ENCODE measurements at places on chromosomes 1 and 21. TPM values are rescaled to one million over a fixed set of nuclear protein-coding genes. Genes with fewer than 3 reads are reported as not detected.

DNA sequence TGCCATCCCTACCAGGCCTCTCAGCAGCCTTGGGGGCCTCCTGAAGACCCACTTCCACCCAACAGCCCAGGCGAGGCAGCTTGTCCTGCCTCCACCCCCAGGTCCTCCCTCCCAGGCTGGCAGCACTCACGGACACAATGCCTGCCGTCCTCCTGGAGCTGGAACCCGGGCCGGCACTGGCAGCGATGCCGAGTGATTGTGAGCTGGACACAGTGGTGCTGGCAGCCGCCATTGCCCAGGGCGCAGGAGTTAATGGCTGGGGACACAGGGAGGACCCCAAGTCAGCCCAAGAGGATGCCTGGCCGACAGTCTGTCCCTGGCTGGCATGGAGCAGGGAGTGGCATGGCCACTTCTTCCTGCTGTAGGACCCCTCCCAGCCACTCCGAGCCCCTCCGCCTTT lies 60.8 kb downstream of the ARHGEF16 start:
- no peak for DNase-seq

DNA sequence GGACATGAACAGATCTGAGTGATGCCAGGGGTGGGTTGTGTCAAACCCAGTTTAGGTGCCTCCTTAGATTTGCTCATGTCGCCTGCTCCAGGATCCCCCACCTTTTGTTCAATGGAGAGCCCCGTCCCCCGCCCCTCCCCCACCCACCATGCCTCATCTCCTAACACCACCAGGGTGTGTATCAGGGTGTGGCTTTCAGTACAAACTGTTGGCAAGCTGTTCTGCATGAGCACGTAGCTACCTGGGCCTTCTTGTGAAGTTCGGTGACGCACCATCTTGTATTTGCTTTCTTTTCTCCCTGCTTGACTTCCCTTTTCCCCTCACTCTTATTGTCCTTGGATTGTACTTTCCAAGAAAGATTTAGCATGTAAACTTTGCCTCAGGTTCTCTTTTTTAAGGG lies 94.8 kb downstream of the EBNA1BP2 start:
- no peak for DNase-seq

- no peak for DNase-seq
Observed at GRCh38 chr1:30919025-30919881, 10.7 kb upstream of the SDC3 start.

- no peak for DNase-seq
Observed at GRCh38 chr1:162905174-162906158, 44.5 kb upstream of the CCDC190 start.

The HSPA6 gene
- total RNA-seq: 0.13 TPM

- DNase-seq: no peak
Observed at GRCh38 chr1:197042676-197043341, 24.3 kb downstream of the F13B start.

- DNase-seq: no peak
Observed at GRCh38 chr1:228123505-228123904, 14.4 kb upstream of the MRPL55 start.

- DNase-seq: no peak
Observed at GRCh38 chr1:11703357-11704193, 12.1 kb downstream of the DRAXIN start.

The ARHGAP29 gene
- not detected for total RNA-seq

DNA sequence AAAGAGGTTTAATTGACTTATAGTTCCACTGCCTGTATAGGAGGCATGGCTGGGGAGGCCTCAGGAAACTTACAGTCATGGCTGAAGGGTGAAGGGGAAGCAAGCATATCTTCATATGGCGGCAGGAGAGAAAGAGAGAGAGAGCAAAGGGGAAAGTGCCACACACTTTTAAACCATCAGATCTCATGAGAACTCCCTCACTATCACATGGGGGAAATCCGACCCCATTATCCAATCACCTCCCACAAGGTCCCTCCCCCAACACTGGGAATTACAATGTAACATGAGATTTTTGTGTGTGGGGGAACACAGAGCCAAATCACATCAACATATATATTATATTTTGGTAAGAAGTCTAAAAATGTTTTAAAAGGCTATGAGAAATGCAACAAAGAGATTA lies 27.2 kb downstream of the FABP3 start:
- DNase-seq: no peak

DNA sequence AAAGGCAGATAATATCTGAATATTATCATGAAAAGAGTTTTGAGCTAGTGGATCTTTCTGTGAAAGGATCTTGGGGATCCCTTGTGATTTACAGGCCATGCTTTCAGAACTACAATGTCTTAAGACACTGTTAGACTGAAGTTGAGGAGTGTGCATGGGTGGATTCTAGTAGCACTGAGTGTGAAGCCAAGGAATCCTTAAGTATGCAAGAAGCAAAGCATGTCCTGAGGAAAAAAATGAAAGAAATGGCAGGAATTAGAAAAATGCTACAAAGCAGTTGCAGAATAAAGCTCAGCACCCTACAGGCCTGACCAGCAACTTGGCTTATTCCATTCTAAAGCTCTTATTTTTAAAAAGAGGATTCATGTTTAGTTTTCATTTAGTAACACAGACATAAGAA lies 11.9 kb downstream of the STX6 start:
- DNase-seq: no peak

The PDPN gene
- total RNA-seq: not detected

DNA sequence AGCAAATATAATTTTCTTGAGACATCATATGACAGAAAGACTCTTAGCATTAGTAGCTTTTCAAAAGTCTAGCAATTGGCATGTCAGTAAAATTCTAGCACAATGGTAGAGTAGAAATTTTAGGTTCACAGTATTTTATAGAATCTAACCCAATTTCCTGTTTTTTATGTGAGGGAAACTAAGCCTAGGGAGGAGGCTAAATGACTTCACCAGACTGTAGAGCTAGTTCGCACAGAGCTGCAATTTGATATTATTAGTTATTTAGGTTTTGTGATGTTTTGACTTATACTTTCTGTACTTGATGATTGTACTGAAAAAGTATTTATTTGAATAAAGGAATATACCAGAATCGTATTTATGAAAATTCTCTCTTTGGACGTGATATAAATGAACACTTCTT lies 68.5 kb downstream of the CACHD1 start:
- no peak for DNase-seq

DNA sequence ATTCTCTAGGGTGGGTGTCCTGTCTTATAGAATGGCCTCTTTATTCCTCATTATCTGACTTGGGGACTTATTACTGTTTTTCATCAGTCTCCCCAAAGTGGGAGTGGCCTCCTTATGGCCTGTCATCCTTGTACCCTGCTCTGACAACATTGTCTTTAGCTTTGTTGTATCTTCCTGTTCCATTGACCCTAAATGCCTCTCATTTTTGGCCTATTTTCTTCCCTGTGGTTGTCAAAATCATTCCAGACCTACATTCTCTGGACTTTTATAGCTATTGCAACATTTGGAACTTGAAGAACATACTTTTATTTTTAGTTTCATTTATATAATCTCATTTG lies 9.7 kb downstream of the SFT2D2 start:
- no peak for DNase-seq

The SPRR1A gene
- not detected for total RNA-seq

The PLEKHA6 gene
- not detected for total RNA-seq

DNA sequence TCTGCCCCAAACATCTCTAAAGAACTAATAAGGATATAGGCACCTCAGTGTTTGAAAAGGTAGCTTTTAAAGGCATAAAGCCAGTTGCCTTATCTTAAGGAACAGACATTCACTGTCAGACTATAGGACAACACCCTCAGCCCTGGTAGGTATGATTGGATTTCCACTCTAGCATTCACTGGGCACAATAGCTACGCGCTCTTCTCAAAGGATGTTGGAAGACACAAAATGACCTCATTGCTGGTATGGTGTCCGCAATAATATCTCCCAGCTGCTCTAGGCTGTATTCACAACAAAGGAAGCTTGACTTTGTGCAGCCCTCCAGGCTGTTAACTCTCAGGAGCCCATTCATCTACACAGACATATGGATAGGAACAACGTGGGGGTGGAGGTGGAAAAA lies 119.4 kb upstream of the CXADR start:
- DNase-seq: no peak

GRCh38 chr1:162197615-162198421 lies 128.3 kb downstream of the NOS1AP start:
- no peak for DNase-seq

GRCh38 chr1:51241119-51241518 lies 5.0 kb downstream of the RNF11 start:
- DNase-seq: no peak

The SPRR2B gene
- total RNA-seq: not detected

GRCh38 chr21:39334611-39335010 lies 14.3 kb downstream of the HMGN1 start:
- DNase-seq: no peak

- DNase-seq: no peak
Observed at GRCh38 chr1:36752431-36752830, 269.7 kb upstream of the CSF3R start.

- DNase-seq: no peak
Observed at GRCh38 chr1:92554216-92554615, 67.5 kb upstream of the GFI1 start.

GRCh38 chr1:47754221-47754620 lies 243.0 kb downstream of the TRABD2B start:
- no peak for DNase-seq

GRCh38 chr1:59497616-59498015 lies 200.7 kb downstream of the FGGY start:
- DNase-seq: no peak

- no peak for DNase-seq
Observed at GRCh38 chr1:59815892-59816291, 1.1 kb downstream of the HOOK1 start.

The LRRC71 gene
- not detected for total RNA-seq

- DNase-seq: no peak
Observed at GRCh38 chr1:239164451-239165180, 221.8 kb upstream of the CHRM3 start.

The SLC16A1 gene
- 60.3 TPM for total RNA-seq

The ITLN2 gene
- not detected for total RNA-seq

GRCh38 chr1:186672131-186672530 lies 8.1 kb downstream of the PTGS2 start:
- no peak for DNase-seq

DNA sequence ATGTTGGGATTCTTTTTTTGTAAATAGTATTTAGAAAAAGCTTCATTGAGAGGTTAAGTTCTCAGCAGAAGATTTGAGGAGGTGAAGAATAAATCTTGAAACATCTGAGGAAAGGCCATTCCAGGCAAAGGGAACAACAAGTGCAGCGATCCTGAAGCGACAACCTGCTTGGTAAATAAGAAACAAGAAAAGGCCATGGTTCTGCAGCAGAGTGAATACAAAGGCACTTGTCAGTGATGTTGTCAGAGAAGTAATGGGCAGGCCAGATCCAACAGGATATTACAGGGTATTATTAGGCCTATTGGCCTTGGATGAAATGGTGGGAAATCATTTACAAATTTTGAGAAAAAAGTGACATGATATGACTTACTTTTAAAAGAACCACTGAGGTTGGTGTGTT lies 960.0 kb downstream of the PLA2G4A start:
- DNase-seq: no peak

The BMP8B gene
- total RNA-seq: 0.34 TPM

DNA sequence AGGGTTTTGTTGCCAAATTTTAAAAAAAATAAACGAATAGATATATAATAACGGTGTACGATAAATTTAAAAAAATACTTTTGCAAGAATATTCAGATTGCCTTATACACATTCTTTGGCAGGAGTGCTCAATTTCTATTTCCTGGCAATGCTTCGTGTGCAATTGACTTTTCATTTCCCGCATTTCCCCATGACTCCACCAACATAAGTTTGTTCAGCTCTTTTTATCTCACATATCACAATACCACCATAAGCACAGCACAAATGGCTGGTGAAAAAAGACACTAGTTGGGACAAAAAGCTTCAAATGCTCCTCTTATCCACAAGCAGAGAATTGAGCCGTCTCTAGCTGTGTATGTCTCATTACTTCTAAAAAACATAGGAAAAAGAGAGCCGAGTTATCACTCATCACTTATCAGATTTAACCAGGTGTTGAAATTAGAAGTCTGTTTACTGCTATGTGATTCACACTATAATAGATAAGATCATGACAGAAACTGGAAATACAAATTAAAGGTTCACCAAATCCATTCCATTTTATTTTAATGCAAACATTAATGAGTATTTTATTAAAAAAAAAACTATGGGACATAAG lies 28.9 kb upstream of the RGS1 start:
- DNase-seq: no peak

DNA sequence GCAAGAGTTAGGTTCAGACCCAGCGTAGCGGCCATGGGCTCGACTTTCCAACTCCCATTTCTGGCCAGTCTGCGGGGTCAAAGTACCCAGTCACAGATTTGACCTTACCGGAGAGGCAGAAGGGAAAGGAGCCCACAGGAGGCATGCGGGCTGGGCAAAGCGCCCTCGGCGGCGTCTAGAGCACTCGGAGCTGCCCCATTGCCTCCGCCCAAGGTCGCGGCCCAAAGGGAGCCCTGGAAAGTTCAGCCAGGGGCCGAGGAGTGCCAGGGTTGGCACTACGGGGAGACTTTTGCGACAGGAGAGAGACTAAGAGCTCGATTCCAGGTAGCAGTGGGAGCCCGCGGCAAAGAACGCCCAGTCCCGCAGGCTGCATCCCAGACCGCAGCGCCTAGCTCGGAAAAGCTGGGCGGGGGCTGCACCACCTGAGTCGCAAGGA lies 896 bp downstream of the KANK4 start:
- no peak for DNase-seq

The GJC2 gene
- 0.53 TPM for total RNA-seq

DNA sequence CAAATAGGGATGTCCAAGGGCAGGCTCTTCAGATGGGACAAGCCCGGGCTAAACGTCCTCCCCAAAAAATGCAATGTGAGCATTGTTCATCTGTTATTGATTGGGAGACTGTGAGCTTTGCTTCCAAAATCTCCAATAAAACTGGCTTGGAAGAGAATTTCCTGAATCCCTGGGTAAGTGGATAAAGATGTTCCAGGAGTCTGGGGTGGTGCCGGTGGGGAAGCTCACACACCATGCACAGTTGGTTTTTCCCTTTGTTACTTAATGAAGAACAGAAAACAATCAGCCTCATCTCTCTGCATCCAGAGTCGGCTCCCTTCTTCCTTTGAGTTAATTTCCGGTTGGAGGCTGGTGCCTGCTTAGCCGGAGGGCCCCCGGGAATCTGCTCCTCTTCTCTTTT lies 72.1 kb upstream of the ZBTB40 start:
- no peak for DNase-seq
